ENCODE measurements at places on chromosomes 2 and 18.

GRCh38 chr18:48013162-48013561 lies 82.7 kb upstream of the SMAD2 start:
- no peak for DNase-seq

- DNase-seq: no peak
These were observed 15.0 kb downstream of the CCDC74A start for GRCh38 chr2:131542438-131543384.

- no peak for DNase-seq
These were observed 679 bp upstream of the WDR75 start for GRCh38 chr2:189440644-189440946.

DNA sequence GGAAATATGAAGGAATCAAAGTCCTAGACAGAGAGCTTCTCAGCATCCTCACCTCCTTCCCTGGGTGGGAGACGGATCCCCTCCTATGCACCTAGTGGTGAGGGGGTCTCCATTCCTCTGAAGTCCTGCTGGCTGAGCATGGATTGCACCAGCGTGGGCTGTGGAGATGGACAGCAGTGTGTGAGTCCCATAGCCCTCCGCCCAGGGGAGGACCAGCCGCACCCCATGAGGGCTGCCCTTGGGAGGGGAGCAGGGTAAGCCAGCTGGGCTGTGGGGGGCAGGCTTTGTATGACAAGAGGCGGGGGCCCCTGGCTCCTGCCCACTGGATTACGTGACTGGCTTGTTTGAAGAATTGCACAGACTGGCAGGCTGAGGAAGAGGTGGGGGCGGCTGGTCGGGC lies 768.2 kb downstream of the GALR1 start:
- DNase-seq: no peak

DNA sequence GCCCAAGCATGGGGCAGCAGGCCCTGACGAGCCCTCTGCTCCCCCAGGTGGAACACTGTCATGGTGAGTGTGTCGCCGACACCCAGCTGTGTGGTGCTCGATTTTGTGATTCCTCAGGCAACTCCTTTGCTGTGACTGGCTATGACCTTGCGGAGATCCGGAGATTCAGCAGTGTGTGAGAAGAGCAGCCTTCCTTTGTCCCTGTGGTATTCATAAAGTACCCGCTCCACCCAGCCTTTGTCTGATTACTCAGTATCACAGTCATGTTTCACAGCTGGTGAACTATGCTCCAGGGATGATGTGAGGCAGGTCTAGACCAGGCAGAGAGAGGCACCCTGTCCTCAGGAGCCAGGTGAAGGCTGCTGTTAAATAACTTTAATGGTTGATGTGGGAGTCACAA lies 4.0 kb downstream of the WDR54 start:
- no peak for DNase-seq

DNA sequence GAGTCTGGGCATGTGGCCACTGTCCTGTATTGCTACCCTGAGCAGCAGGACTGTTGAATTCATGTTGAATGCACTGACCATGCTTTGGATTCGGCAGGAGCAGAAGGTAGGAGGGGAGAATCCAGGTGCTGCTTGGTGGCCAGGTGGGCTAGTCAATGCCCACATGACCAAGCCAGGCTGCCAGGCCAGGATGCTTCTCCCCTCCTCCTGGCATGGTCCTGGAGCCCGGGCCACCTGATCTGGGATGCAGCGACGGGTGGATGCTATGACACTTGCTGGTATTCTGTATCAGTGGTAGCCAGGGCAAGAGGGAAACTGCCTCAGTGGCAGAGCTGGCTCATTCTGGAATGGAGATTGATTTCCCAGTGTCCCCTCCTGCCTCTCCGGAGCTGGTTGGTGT lies 14.8 kb upstream of the SIX2 start:
- no peak for DNase-seq

DNA sequence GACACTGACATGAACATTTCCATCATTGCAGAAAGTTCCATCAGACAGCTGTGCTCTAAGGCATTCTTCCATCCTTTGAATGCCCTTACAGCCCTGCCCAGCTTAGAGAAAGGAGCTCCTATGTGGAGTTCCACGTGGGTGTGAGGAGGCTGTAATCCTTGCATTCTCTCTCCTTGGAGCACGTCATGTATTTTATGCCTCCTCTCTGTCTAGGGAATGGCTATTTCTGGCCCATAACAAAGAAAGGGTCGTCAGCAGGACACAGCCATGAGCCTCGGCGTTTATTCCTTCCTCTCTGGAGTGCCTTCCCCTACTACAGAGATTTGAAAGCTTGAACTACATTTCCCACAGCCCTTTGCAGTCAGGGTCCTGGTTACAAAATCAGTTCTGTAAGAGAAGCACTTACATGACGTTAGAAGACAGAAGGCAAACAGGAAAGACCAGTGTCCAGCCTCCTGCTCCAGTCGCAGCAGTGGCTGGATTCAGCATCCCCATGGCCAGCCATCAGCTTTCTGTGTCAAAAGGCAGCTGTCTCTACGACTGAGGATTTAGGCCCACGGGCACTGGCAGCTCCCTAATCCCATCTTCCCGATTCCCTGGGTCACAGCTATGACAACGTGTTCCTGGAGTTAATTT lies 234.9 kb downstream of the TFCP2L1 start:
- DNase-seq: no peak

DNA sequence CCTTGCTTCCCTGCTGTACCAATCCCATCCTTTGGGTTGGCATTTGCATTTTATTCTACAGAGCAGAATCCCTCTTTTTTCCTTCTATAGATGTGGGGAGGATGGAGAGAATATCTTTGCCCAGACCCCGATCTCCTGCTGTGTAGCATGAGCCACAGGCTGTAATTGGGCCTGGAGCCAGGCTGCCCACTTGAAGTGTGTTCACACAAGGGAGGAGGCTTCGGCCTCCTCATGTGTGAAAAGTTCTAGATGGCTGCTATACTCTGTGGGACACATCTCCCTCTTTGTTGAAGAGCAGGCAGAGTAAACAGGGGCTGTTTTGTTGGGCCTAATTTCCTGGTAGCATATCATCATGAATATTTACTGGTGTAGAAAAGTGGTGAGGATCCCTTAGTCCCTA lies 126.3 kb downstream of the XRCC5 start:
- no peak for DNase-seq

DNA sequence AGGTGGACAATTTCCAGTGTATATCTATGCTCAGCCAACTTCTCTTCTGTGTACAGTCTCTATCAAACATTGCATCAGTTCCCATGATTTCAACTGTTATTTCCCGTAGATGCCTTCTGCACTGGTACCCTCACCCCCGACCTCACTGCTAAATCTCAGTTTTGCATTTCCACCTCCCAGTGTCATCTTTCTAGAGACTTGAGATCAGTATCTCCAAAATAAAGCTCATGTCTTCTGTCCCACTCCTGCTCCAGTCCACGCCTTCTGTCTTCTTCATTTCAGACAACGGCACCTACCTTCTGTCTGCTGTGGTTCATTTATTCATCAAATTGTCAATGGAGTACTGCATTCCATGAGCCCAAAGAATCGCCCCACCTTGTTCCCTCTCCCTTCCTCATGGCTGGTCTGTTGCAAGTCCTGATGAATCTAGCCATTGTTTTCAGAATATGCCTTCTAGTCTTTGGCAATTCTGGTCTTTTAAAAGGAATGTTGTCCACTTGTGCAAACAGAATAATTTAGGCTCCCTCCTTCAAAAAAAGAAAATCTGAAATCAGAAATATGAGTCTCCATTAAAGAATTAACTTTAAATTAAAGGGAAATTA lies 23.3 kb upstream of the NPAS2 start:
- no peak for DNase-seq

DNA sequence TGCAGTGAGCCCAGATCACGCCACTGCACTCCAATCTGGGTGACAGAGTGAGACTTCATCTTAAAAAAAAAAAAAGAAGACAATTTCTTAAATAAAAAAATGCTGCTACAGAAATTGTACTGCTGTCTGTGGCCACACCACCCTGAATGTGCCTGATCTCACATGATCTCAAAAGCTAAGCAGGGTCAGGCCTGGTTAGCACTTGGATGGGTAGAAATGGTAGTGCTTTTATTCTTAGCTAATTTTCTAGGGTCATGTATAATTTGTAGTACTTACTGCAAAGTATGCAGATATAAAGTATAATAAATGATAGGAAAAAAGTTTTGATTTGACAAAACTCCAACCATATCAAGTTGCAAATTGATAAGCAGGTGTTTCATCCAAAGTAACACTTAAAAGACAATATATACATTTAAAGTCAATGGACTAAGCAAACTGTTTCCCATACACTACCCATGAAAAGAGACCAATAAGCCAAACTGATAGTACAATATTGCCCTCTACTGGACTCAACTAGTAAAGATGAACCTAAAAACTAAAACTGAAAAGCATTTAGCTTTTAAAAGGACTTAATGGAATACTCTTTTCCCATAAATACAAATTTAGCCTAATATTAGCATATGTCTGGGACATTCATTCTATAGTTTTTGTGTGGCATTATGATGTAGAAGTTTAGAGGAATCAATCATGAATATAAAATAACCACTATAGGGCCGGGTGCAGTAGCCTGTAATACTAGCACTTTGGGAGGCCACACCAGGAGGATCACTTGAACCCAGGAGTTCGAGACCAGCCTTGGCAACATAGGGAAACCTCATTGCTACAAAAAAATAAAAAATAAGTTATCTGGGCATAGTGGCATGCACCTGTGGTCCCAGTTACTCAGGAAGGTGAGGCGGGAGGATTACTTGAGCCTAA lies 18.6 kb upstream of the PEX13 start:
- no peak for DNase-seq

DNA sequence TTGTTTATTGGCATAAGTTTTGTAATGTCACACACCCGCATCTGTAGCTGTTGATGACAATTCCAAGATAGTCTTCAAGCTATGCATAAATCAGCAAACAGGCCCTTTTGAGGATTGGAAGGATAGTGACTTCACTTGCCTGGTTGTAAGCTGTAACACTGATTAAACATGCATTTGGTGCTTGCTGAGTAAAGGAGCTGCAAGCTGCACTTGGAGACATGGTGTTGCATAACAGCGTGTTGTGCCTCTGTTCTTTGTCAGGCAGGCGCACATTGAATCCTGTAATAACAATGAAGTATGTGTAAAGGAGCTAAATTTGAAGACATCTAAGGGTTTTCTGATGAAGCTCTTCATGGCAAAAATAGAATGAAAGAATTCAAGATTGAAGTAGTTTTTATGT lies 68.7 kb upstream of the TTC27 start:
- no peak for DNase-seq

- DNase-seq: no peak
These were observed 166.7 kb downstream of the MCFD2 start for GRCh38 chr2:46748735-46749531.

GRCh38 chr2:101812226-101812625 lies 114.7 kb downstream of the MAP4K4 start:
- DNase-seq: no peak

DNA sequence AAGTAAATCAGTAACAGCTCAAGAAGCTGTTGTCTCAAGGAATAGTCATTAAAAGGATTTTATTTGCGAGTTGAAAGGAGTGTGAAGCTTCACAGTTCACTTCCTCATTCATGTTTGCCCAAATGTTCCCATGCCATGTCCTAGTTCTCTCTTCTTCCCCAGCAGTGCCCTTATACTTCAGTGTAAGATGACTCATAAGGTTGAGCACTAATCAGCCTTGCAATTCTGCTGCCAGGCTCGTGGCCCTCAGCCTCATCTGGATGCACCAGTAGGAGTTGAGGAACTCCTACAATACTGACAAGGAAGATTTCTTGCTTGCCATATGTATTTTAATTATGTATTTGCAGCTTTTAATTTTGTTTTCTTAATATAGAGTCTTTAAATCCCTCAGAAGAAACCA lies 1980.4 kb downstream of the SUCLG1 start:
- no peak for DNase-seq

DNA sequence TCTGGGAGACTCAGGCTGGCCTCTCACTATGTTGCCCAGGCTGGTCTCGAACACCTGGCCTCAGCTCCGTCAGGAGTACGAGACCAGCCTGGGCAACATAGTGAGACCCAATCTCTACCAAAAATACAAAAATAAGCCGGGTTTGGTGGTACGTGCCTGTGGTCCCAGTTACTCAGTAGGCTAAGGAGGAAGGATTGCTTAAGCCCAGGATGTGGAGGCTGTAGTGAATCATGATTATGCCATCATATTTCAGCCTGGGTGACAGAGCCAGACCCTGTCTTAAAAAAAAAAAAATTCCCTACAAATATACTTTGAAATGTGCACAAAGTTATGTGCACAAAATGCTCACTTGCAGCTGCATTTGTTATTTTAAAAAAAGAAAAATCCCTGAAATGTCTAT lies 26.3 kb upstream of the AGAP1 start:
- DNase-seq: no peak

DNA sequence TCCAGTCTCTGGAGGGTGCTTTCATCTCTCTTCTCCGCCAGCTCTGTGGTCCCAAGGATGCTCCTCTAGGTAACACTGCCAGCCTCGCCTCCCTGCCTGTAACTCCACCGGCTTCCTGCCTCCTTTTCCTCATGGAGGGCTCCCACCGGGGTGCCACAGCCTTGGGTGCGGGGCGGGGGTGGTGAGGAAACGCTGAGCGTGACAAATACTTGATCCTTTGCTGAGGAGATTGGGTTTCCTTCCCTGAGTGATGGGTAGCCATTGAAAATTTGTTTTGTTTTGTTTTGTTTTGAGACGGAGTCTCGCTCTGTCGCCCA lies 25.1 kb downstream of the TIMM21 start:
- no peak for DNase-seq

- DNase-seq: no peak
These were observed 52.4 kb downstream of the EMX1 start for GRCh38 chr2:72969706-72970105.

GRCh38 chr2:144198116-144198515 lies 321.8 kb downstream of the ZEB2 start:
- DNase-seq: no peak

GRCh38 chr2:41922177-41922576 lies 125.6 kb upstream of the PKDCC start:
- DNase-seq: no peak

DNA sequence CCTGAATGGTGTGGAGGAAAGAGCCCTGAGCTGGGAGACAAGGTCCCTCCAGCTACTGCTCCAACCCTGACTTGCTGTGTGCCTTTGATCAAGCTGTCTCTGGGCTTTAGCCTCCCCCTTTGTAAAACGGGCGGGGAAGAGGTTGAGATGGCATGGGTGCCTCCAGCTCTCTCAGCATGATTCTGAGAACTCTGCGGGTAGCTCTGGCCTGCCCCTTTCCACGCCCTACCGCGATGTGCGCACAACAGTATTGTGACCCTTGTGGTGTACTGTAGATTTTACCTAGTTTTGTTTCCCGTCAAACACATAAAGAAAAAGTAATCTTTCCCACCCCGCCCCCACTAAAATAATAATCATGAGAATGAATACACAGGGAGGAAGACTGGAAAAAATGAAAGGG lies 5.3 kb downstream of the CD8A start:
- no peak for DNase-seq

GRCh38 chr2:238484522-238485452 lies 58.1 kb downstream of the ASB1 start:
- DNase-seq: no peak

- DNase-seq: no peak
These were observed 369.1 kb downstream of the ZNF521 start for GRCh38 chr18:24982831-24983230.

GRCh38 chr2:222732489-222733178 lies 61.2 kb downstream of the MOGAT1 start:
- DNase-seq: no peak

- DNase-seq: no peak
These were observed 40.2 kb downstream of the EFEMP1 start for GRCh38 chr2:55883357-55883756.
